Activated T-cell treated with anti-CD3 and anti-CD28 coated beads for 24 hours (primary cell): ENCODE measurements at places on chromosomes 7 and 10.

GRCh38 chr7:143416565-143417149 is 8.0 kb upstream of the EPHA1 start:
- DNase-seq: no peak

DNA sequence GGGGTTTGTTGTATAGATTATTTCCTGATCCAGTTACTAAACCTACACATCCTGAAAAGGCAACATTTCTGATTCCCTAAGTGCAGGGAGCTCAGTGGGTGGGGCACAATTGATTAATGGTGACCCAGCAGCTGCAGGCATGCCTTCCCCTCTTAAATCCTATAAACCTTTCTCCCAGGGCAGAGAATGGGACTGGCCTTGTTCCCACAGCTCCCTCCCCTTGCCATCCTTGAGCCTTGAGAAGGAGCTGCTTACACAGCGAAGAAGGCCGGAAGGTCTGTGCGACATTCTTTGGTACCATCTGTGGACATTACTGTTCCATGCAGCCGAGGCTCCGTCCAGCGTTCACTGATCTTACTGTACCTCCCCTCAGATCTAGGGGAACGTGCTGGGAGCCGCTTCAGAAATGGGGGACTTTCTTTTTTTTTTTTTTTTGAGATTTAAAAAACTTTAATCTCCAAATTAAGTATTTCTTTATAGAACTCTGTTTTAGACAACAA is 14.3 kb downstream of the KLF6 start:
- DNase-seq: no peak

- DNase-seq: no peak
Observed at GRCh38 chr10:86965986-86966654, 2.2 kb upstream of the ADIRF start.

GRCh38 chr7:25621993-25622392 is 393.7 kb upstream of the NPVF start:
- DNase-seq: no peak

DNA sequence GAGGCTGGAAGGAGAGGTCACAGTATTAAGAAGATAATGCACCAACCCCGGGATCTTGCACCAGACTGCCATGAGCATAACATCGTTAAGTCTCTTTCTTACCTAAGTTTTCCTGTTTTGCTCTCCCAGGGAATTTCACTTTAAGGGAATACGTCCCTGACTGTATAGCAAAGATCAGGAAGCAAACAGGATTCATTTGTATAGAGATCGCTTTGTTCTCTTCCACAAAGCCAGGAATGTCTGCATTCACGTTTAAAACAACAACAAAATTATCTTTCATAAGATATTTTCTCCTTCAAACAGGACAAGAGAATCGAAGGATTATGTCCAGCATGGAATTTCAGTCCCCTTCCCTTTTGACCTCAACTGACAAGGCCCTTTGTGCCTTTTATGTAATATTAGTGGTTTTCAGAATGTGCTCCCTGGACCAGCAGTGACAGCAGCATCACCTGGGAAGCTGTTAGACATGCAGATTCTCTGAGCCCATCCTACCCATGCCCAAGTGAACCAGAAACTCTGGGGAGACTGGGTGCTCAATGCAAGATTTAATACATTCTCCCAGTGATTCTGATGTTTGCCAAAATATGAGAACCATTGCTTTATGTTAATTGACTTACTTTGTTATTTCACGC is 286.3 kb downstream of the FGFR2 start:
- DNase-seq: no peak

GRCh38 chr7:26127411-26127810 is 24.6 kb upstream of the NFE2L3 start:
- no peak for DNase-seq

DNA sequence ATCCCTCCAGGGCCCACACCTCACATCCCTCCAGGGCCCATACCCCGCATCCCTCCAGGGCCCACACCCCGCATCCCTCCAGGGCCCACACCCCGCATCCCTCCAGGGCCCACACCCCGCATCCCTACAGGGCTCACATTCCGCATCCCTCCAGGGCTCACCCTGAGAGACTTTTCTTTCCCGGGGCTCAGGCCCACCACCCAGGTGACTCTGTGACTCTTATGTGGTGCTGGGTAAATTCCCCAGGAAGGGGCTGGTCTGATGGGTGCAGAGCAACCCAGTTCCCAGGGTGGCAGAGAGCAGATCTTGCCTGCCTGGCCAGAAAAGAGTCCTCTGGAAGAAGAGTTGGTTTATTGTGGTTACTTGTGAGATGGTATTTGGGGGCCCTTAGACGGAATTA is 290.7 kb downstream of the TCERG1L start:
- DNase-seq: no peak

- DNase-seq: no peak
Observed at GRCh38 chr7:15972862-15973275, 286.4 kb upstream of the MEOX2 start.

DNA sequence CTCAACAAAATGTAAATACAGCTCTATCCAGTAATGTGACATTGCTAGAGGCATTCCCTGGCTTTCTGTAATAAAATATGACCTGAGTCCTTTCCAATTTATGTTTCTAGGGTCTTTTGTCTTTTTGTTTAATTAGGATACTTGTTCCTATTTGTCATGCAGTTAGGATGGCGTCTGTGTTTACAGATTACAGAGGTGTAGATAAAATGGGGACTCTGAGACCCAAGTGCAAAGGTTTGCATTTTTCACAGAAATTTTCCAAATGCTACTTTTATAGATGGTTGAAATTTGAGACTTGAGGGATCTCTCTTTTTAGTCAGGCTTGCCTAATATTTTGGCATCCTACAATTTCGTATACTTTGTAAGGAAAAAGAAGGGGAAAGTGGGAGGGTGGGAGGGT is 332.4 kb downstream of the PTEN start:
- no peak for DNase-seq

GRCh38 chr7:151759591-151760042 is 117.3 kb downstream of the PRKAG2 start:
- DNase-seq: peak; percentile 37

GRCh38 chr10:115417585-115418265 is 324.6 kb downstream of the ATRNL1 start:
- no peak for DNase-seq

DNA sequence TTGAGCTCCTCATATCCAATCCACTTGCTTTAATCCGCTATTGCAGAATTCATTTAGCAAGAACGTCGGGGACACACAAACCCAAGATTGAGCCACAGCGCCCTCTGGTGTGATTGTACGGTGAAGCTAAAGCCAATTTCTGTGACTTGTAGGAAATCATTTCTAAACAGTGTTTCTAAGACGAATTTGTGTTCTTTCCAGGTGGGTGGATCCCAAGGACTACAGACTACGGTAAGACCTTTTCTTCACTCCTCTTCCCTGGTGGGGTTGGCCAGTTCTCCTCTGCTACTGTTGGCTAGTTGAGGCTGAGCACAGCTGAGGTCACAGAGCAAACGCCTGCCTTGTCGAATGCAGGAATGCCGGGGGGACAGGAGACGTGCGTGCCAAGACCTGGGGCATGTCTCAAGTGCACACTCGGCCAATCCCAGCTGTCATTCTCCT is 5.2 kb downstream of the DMBT1 start:
- DNase-seq: peak; percentile 59

DNA sequence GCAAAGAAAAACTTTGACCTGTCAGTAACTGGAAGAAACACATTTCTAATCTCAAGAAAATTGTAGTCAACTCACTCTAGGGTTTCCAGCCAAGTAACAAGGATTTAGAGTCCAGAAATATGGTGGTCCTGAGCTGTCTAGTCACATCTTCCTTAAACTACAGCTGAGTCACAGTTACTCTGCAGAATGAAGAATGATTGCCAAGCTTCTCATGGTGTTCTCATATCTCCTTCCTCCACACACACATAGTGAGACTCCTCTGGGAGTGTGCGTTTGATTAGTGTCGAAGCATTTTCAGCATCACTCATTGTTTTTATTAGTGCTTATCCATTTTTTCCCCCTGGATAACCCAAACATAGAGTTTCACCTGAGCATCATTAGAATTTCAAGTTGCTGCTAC is 93.1 kb upstream of the CXCL12 start:
- no peak for DNase-seq

GRCh38 chr7:27082171-27082570 is 13.6 kb downstream of the HOXA1 start:
- no peak for DNase-seq

- DNase-seq: no peak
Observed at GRCh38 chr10:102770792-102771191, 27.0 kb downstream of the WBP1L start.

- DNase-seq: no peak
Observed at GRCh38 chr7:139955109-139955820, 107.5 kb downstream of the PARP12 start.

DNA sequence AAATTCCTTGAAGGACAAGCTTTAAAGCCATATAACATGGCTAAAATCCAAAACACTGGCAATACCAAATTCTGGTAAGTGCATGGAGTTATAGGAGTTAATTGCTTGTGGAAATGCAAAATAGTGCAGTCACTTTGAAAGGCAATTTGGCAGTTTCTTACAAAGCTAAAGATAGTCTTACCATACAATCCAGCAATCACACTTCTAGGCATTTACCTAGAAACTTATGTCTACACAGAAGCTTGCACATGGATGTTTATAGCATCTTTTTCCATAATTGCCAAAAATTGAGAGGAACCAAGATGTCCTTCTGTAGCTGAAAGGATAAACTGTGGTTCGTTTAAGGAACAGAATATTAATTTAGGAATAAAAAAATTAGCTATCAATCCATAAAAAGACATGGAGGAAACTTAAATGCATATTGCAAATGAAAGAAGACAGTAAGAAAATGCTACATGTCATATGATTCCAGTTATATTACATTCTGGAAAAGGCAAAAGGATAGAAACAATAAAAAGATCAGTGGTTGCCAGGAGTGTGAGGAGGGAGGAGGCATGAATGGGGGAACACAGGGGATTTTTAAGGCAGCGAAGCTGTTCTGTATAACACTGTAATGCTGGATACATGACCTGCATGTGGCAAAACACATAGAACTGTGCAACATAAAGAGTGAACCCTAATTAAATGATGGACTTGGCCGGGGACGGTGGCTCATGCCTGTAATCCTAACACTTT is 51.9 kb downstream of the GNAT3 start:
- no peak for DNase-seq

- DNase-seq: no peak
Observed at GRCh38 chr10:78473006-78473405, 439.3 kb downstream of the RPS24 start.

DNA sequence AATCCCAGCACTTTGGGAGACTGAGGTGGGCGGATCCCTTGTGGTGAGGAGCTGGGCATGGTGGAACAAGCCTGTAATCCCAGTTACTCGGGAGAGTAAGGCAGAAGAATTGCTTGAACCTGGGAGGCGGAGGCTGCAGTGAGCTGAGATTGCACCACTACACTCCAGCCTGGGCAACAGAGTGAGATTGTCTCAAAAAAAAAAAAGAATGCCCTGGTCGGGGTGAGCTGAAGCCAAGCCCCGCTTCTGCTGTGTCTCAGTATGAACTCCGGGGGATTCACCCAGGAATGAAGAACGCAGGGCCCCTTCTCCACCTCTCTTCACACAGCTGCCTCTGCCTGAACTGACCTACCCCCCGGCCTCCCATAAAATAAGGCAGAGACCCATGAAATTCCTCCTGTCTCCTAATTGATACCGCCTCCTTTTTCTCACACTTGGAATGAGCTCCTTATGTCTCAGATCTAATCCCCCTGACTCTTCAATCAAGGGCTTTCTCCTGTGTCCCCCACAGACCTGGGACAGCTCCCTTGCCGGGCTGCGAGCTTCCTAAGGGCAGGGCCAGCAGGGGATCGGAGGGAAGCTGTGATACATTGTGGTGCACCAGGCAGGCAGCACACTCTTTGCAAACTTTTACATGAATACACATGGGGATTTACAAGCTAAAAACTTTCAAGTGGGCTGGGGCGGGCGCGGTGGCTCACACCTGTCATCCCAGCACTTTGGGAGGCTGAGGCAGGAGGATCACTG is 911 bp upstream of the ZP3 start:
- no peak for DNase-seq

DNA sequence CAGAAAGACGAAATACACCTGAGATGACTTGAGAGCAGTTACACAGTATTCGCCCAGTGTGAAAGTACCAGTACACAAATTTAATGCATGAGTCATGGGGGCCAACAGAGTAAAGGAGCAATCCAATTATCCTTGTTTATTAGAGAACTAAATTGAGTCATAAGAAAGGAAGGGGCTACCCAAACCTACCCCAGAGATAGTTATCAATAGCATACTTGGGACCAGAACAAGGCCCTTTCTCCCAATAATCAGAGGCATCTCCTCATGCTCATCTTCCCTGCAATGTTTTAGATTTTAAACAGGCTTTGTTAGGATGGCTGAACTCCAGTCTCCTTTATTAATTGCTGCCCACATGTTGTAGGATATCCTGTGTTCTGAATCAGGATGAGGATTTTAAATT is 239.7 kb upstream of the LRGUK start:
- DNase-seq: no peak

GRCh38 chr7:91325726-91326125 is 61.5 kb downstream of the FZD1 start:
- no peak for DNase-seq

DNA sequence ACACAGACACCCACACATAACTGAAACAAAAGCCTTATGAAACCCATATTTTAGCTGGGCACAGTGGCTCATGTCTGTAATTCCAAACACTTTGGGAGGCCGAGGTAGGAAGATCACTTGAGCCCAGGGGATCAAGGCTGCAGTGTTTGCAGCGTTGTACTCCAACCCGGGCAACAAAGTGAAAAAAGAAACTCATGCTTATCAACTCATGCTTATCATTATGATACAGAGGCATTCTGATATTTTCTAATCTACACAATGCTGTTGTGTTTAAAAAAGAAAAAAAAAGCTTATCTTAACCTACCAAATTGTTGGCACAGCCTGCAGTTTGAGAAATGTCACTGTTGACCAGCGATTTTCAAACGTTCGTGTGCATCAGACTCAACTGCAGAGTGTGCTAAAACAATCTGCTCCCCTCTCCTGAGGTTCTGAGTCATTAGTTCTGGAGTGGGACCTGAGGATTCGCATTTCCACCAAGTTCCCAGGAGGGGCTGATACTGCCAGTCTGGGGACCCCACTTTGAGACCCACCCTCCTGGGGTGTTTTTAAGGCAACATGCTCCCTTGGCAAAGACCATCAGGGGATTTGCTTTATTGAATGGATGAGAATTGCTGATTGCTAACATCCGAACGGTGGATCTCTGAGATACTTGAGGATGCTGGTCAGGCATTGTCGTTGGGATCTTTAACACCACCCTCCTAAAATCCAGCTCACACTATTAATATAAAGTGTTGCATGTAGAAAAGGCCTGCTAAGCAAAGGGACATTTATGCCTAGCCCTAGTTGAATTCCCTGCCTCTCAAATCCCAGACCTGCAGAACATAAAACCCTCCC is 16.2 kb downstream of the CHST3 start:
- DNase-seq: no peak

GRCh38 chr10:100057948-100058347 is 23.7 kb downstream of the CPN1 start:
- DNase-seq: no peak

GRCh38 chr10:86100581-86101061 is 266.0 kb downstream of the GRID1 start:
- no peak for DNase-seq

GRCh38 chr7:63054191-63054661 is 944.4 kb upstream of the ZNF722 start:
- no peak for DNase-seq

- no peak for DNase-seq
Observed at GRCh38 chr10:49610114-49610457, at the start of gene SLC18A3. TSS of gene SLC18A3 (plus strand) at chr10:49610310. CDS start at chr10:49610741, 431 bp downstream.

- DNase-seq: no peak
Observed at GRCh38 chr10:29132551-29133111, 156.2 kb upstream of the LYZL1 start.

- no peak for DNase-seq
Observed at GRCh38 chr7:91091631-91092030, 172.6 kb upstream of the FZD1 start.
